Uterine smooth muscle cell (primary cell): ENCODE measurements at places on chromosomes 3 and 15. TPM values are rescaled to one million over a fixed set of nuclear protein-coding genes. Genes with fewer than 3 reads are reported as not detected.

Gene MYZAP
- 1.2 and 1.6 TPM in 2 replicates for total RNA-seq

Gene ARL6
- total RNA-seq, result 9.0 and 13.2 TPM in 2 replicates

Gene ITGA11
- total RNA-seq, result 2.8 and 13.0 TPM in 2 replicates

Gene MUC20
- total RNA-seq, result 0.12 and 0.22 TPM in 2 replicates

Gene FNDC3B
- total RNA-seq, result 74.1 and 102 TPM in 2 replicates

Gene CX3CR1
- under 0.01 TPM in 1 of 2 replicates, not detected in the other for total RNA-seq
